ENCODE measurements at places on chromosomes 6 and 20.

GRCh38 chr6:168331058-168331457 lies 11.5 kb upstream of the DACT2 start:
- DNase-seq: no peak

- DNase-seq: no peak
Observed at GRCh38 chr20:37828684-37829083, 74.2 kb upstream of the VSTM2L start.

DNA sequence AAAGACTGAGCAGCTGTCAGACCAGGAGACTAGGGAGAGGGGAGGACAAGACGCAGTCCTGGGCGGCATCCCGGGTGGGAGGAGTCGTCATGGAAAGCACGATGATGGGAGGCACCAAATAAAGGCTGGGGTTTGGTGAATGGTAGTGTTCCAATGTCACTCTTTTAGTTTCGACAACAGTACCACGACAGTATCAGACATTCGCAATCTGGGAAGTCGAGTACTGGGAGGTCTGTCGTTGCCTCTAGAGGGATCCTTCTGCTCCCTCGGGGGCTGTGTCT lies 32.1 kb downstream of the PSMG4 start:
- DNase-seq: no peak

GRCh38 chr6:44569131-44569530 lies 181.6 kb downstream of the CDC5L start:
- no peak for DNase-seq

DNA sequence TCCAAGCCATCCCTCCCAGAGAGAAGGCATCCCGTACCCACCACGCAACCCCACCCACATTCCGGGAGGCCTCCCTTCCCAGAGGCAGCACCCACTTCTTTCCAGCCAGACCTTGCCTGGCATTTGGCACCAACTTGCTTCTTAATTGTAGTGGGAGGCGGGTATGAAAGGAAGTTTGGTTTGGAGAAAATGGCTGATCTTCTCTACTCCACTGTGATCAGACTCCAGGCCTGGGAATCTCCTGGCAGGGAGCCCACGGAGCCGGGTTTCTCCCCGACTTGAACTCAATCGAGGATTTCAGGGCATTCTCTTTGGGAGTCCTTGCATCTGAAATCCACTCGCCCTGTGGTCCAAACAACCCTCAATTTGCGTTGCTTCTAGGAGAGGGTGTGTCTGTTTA lies 107.1 kb downstream of the ZDHHC14 start:
- DNase-seq: no peak
